ENCODE measurements at places on chromosomes 13 and 19.

GRCh38 chr13:82480415-82480814, 1401.9 kb downstream of the SLITRK1 start:
- DNase-seq, result no peak

- no peak for DNase-seq
Observed at GRCh38 chr19:44680536-44680935, 9.3 kb downstream of the CEACAM19 start.

GRCh38 chr13:77946522-77946921, 27.9 kb upstream of the EDNRB start:
- no peak for DNase-seq

GRCh38 chr13:85694992-85695391, 104.2 kb downstream of the SLITRK6 start:
- no peak for DNase-seq

DNA sequence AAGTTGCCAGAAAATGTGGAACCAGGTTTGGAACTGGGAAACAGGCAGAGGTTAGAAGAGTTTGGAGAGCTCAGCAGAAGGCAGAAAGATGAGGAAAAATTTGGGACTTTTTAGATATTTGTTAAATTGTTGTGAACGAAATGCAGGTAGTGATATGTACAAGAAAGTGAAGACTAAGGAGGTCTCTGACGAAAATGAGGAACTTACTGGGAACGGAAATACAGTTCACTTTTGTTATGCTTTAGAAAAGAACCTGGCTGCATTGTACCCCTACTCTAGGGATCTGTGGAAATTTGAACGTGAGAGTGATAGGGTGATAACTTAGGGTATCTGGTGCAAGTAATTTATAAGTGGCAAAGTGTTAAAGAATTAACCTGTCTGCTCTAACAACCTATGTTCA, 632.4 kb downstream of the SLITRK5 start:
- no peak for DNase-seq

- DNase-seq, result no peak
Observed at GRCh38 chr19:277581-278165, 13.5 kb downstream of the PLPP2 start.

DNA sequence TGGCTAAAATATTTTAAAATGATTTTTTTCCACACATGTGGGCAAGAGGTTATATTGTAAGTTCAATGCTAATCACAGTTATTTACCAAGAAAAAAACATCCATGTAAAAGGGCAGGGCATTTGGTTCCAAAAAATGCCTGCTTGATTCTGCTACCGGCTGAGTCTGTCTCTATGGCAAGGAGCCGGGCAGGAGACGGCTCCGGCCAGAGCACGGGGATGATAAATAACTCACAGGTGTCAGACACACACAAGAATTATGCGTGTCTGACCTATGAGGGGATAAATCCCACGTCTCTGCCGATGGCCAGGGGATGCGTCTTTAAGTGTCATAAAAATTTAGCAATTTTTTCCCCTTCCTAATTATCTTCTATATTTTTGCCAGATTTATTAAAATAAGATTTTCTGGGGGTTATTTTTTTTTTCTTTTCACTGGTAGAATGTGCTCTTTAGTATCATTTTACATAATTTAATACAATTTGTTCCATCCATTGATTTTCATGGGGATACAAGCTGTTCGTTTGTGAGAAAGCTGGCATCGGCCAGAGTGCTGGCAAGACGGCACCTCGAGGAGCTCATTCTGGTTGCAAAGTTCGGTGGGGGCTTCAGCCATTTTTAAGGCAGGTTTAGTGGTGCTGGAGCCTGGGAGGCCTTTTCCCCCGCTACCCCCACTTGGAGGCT, 253.9 kb downstream of the ZNF536 start:
- no peak for DNase-seq

- no peak for DNase-seq
Observed at GRCh38 chr13:21045100-21045499, 16.3 kb downstream of the LATS2 start.

DNA sequence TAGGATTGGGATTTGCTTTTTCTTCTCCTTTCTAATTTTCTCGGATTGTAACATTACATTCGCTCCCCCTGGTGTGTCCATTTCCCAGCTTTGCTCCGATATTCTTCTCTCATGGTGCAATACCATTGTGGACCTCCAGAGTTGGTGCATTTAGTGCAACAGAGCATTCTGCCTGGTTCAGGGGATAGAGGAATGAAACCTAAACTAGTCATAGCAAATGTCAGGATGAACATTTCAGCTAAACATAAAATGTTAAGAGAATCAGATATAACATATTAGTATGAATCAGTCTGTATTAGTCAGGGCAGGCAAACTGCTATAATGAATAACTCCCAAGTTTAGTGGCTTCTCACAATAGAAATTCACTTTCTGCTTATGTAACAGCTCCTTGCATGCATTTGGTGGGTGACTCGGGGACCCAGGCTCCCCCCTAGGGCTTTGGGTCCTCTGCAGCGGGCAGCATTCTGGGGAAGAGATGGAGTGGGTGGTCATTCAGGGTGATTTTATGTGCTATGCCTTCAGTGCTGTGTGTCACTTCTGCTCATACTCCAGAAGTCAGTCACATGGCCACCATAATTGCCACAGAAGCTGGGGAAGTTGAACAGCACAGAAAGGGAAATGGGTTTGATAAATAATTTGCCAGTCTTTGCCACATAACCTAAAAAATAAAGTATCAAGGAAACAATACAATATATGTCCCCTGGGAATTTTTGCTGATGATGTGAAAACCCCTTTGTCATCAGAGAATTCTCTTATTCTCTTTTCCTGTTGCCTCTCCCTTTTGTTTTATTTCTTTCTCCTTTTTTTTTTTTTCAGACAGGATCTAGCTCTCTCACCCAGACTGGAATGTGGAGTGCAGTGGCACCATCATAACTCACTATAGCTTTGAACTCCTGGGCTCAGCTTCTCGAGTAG, 111.0 kb downstream of the HSPH1 start:
- DNase-seq, result no peak

DNA sequence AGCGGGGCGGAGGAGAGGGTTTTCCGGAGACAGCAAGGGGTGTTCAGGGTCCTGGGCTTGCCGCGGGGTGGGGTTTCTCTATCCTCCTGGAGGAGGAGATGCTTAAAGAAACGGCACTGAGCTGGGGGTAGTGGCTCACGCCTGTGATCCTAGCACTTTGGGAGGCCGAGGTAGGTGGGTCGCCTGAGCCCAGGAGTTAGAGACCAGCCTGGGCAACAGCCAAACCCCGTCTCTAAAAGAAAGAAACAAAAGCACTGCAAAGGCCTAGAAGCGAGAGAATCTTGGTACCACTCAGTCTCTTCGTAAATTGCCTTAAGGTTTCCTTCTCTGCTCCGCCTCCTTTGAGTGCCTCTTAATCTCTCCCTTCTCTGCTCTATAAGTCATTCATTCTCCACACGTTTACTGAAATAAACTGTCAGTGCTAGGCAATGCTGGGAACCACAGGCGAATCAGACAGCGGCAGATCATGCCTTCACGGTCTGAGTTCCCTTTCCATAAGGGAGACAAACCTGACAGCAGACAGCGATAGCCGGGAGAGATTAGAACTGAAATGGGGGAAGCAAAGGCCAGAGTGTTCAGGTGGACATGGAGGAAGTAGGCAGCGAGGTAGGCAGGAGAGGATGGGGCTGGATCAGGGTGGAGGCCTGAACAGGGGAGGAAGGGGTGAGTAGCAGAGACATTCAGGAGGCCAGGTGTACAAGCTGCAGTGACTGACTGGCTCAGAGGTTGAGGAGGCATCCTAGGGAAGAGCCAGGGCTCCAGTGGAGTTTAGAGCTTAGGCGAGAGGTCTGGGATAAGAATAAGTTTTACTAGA, 580 bp downstream of the EIF3K start:
- DNase-seq, result no peak

DNA sequence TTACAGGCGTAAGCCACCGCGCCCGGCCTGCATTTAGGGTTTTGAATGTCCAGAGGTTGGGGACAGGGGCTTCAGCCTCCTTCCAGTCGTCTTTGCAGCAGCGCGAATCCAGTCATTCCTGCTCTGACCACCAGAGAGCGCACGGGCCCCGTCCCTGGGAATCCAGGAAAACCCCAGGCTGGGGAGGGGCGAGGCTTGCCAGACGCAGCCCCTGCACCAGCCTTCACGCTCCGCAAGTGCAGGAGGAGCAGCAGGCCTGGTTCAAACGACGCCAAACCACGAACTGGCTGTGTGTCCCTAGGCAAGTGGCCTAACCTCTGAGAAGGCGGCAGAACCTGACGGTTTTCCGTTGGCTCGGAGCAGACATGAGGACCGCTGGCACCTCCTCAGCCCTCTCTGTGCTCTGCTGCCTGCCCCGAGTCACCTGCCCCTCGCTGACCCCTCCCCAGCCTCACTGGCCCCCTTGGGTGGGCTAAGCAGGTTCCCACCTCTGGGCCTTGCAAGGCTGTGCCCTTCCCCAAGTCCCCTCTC, 2.0 kb upstream of the RNF126 start:
- peak; percentile 50 for DNase-seq

Measured in iPS DF 19.7 (cell line).